ENCODE measurements at places on chromosomes 16 and 17.

- no peak for DNase-seq
Observed at GRCh38 chr16:15946257-15947044, 3.0 kb upstream of the ABCC1 start.

GRCh38 chr16:88650749-88651275 is at the start of gene CYBA:
Gene CYBA, minus strand, starts transcription at chr16:88651053. Its CDS starts 40 bp downstream, at chr16:88651013.
- DNase-seq = peak; percentile 89

- DNase-seq = no peak
Observed at GRCh38 chr17:42514279-42514678, 21.8 kb upstream of the NAGLU start.

DNA sequence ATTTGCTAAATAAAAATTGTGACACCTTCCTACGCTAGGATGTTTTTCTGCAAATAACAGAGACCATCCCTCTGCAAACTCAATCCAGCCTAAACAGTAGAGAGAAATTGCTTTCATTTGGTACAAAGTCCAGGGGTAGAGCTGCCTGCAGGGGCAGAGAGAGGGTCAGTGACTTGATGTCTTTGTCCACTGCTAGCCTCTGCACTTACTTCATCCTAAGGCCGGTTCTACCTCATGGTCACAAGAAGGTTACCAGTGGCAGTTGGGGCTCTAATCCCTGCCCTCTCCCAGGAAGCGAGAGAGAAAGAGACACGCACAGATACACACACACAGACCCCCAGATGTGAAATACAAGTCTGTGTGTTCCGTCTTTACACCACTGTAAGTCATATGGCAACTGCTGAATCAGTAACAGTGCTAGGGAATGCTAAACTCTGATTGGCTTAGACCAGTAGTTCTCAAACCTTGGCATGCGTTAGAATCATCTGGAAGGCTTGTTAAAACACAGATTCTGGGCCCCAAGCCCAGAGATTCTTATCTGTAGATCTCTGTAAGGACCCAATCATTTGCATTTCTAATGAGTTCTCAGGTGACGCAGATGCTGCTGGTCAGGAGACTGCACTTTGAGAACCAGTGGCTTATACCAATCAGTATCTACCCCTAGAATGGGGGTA is 13.1 kb upstream of the LPCAT2 start:
- no peak for DNase-seq

- DNase-seq = no peak
Observed at GRCh38 chr17:43936434-43936833, 5.8 kb downstream of the PPY start.

GRCh38 chr17:78669975-78670518 is 92.9 kb upstream of the DNAH17 start:
- DNase-seq = no peak

GRCh38 chr16:69345923-69346322 is 5.7 kb downstream of the TMED6 start:
- no peak for DNase-seq

DNA sequence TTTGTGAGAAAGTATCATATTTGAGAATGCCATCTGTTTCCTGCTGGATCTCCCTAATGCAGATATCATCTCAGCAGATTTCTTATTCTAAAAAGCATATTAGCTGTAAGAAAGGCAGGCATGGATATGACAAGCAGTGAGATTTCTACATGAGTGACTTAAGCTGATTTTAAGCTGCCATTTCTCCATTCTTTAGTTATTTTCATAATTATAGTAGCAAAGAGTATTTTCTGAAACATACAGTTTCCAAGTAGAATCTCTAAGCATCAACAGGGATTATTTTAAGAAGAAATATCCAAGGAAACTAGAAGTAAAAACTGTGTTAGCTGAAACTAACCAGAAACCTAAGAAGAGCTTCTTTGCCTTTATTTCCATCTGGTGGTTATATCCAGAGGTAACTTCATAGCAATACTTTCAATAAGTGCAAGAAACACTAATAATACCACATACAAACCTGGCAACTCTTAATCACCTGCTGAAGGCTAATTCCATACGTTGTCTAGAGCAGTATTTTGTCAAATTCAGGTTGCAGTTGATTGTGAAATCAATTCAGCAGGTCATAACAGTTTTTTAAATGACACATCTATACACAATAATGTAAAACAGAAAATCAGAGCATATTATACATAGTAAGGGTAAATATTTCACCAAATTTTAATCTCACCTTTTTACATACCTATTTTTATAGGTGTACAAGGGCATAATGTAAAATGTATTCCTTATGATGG is 42.2 kb downstream of the CFDP1 start:
- DNase-seq = no peak

- no peak for DNase-seq
Observed at GRCh38 chr17:57187391-57187790, 68.9 kb upstream of the MSI2 start.

DNA sequence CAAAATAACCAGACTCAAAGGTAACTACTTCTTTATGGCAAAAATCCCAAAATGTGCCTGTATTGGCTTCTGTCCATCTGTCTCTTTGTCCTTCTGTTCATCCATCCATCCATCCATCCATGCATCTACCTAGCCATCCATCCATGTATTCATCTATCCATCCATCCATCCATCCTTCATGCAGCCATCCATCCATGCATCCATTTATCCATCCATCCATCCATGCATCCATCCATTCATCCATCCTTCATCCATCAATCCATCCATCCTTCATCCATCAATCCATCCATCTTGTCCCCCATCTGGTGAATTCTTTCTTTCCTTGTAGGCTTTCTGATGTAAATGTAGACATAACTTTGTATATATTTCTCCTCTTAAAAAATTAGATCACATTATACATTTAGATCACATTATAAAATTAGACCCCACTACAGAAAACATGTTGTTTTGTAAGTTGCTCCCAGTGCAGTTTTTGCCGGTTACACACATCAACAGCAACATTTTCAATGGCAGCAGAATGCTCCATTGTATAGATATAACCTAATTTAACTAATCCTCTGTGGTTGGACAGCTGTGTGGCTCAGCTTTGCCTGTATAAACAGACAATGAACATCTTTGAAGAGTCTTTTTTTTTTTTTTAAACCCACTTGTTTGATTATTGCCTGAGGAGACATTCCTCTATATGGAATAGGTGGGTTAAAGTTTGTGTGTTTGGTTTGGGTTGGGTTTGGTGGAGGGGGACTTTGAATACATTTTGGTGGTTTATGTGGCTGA is 72.0 kb downstream of the MSI2 start:
- no peak for DNase-seq

GRCh38 chr17:65550075-65550662 is 11.3 kb downstream of the AXIN2 start:
- no peak for DNase-seq

DNA sequence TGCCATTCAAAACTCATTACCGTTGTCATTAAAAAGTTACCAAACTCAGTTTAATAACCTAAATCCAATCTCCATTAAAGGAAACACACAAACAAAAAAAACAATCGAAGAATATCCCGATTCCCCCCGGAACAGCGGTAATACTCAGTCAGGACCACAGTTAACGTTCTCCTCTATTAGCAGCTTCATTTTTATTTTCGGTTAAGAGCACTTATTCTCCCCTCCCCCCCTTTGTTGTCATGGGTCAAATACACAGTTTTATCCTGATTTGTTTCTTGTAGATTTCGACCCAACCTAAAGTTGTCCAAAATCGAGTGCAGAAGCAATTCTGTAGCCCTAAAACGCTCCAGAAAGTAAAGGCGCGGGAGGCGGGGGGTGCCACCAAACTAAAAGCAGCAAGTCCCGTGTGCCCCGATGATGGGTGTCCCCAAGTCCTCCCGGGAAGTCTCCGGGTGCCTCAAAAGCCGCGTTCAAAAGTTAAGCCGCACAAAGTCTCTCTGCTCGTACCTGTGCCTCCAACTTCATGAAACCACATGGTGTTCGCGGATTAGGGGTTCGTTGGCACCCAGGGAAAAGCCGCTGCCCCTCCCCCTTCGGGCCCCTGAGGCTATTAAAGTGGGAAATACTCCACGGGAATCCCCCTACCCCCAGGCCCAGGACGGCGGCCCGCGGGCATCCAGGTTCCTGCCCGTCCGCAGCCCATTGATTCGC is 996 bp downstream of the SUMO2 start:
- DNase-seq = peak; percentile 33

DNA sequence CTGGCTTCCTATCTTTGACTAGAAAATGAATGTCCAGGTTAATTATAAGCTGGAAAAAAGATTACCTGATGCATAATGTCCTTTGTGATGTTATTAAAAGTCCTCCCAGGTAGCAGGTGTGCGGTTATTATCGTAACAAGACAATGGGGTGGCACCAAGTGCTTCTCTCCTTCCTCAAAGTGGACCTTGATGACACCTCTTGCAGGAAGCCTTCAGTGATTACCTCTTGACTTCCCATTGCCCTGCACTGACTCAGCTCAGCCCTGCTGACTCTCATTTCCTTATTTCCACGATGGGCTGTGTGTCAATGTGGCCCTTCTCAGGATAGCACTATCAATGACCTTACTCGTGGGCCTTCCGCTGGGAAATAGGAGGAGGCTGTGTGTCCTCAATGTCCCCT is 477.4 kb upstream of the CCL2 start:
- DNase-seq = no peak

DNA sequence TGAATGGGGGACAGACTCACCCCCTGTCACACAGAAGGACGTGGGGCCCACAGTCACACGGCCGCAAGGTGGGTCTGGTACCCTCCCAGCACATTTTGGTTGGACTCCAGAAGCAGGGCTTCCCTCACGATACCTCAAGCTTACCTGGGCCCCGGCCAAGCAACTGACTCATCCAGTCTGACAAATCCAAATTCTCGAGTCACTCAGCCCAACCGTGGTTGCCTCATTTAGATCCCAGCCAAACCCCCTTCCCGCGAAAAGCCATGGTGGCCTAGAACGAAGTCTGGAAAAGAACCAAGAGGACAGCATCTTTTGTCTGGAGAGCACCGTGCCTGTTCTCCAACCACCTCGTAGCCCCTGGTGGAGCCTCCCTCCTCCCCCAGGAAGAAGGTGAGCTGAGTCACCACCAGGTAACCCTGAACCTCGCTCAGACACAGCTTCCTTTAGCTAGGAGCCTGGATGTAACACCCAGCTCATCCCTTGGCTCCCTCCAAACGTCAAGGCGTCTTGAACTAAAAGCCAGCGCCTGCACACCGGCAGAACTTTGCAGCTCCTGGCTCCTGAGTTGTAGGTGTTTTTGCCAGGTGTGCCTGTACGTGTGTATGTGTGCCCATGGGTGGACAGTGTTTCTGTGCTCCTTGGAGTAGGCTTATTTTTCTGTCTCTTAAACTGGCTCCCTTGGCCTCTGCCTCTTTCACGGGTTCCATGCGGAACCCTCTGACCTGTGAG is 78.9 kb downstream of the CMIP start:
- DNase-seq = no peak

DNA sequence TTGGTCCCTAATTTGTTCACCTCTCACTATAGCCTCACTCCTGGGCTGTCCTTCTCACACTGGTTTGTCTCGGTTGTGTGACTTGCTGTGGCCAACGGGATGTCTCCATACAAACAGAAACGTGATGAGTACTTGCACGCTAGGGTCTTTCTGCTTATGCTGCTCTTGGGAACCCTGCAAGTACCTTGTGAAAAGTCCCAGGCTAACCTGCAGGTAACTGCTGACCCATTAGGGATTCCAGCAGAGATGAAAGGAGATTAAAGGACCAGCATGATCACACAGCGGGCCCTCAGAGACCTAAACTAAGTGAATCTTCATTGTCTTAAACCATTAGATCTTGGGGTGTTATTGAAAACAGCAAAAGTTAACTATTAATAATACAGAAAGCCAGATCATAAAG is 562.8 kb upstream of the GOT2 start:
- no peak for DNase-seq

DNA sequence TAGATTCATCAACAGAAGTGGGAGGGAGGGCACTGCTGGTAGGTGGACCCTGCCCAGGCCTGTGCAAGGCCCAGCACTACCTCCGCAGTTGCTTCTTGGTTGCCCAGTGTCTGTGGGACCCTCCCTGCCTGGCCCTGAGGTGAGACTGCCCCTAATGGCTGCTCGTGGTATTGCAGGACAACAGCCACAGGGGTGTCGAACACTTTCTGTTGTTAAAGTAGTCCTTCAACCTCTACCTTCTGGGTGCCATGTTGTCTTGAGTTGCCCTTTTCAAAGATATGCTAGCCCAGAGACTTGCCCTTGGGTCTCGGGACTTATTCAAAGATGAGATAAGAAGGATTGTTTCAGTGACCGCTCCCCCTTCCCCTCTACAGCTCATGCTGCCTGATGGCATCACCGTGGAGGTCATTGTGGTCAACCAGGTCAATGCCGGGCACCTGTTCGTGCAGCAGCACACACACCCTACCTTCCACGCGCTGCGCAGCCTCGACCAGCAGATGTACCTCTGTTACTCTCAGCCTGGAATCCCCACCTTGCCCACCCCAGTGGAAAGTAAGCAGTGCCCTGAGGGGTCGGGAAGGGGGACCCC is 29.1 kb downstream of the AKAP1 start:
- peak; percentile 33 for DNase-seq

DNA sequence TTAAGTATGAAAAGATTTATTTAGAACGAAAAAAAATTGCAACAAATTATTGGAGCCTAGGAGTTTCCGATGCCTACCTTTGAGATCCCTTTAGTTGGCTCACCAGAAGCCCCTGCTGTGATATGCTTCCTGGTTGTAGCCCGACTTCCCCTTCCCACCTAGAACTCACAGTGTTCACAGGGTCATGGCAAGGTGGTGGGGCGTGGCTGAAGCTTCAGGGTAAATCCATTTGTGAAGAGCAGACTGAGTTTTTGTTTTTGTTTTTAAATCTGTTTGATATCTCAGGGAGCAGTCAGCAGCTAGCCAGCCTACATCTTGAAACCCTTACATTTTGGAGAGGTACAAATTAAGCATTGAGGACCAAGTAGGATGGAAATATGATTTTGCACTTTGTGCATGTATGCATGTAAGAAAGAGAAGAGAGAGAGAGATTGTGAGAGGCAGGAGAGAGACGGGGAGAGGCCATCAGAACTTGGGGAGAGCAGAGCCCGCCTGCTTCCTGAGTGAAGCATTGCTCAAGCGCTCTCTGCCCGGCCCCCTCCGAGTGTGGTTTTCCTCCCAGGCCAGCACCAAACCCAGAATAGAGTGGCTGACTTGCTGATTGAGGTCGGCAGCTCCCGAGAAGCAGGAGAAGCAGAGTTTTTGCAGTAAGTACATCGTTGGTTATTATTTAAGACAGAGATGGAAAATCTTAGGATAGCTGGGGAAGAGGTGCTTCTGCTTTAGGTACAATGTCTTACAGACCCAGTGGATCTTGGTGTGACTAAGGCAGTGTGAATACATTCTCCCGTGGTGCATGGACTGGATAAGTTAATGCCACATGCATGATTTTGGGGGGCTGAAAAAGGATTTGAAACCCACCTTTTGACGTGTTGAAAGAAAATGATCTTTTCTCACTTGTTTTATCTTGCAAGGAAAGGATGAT is 64.2 kb downstream of the SPECC1 start:
- DNase-seq = no peak
